ENCODE measurements at places on chromosomes 7 and 10.

GRCh38 chr7:49731836-49732235, 41.6 kb upstream of the VWC2 start:
- no peak for DNase-seq

- no peak for DNase-seq
Observed at GRCh38 chr10:44640429-44640828, 255.5 kb upstream of the CXCL12 start.

DNA sequence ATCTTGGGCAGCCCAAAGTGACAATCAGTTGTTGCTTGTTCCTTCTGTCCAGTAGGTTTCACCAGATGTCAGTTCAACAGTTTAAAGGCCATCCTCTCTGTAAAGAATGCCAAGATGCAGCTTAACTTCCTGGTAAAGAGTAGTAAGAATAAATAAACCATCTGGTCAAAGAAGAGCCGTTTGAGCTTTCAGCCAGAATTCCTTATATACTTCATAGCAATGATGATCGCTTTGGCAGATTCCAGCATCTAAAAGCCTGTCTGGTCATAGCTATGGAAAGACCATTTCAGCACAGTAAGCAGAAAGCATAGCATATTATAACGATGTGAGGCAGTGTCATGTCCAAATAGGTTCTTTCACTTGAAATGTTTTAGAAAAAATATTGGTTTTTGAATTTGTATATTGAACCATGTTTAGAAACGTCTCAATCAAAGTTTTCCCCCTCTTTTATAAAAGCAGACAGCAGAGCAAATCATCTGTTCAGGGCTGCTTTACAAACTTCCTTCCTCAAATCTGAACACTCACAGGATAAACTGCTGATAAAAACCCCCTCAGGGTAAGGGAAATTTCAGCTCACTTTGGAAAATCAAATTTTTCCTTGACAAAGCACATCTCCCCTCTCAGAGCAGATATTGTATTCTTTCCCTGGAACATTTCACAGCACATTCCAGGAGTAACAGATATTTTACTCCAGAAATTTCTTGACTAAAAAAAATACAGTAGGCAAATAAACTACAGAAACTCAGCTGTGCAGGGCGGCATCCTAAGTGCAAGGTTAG, 184.1 kb downstream of the NOC3L start:
- DNase-seq = no peak

DNA sequence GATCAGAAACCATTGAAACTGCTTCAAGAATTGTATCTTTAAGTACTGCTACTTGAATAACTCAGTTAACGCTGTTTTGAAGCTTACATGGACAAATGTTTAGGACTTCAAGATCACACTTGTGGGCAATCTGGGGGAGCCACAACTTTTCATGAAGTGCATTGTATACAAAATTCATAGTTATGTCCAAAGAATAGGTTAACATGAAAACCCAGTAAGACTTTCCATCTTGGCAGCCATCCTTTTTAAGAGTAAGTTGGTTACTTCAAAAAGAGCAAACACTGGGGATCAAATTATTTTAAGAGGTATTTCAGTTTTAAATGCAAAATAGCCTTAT, 14.7 kb downstream of the HNRNPA2B1 start:
- no peak for DNase-seq

All from putamen (tissue), 1 donor.